ENCODE measurements at places on chromosomes 5 and 9. TPM values are rescaled to one million over a fixed set of nuclear protein-coding genes. Genes with fewer than 3 reads are reported as not detected.

- peak overlapping the region; percentile 72 for H3K4me3 ChIP-seq
- H3K36me3 ChIP-seq, result no peaks in the 10 kb centered on the region
- peaks cover 53% of the 10 kb centered on the region for H3K4me1 ChIP-seq
- H3K27ac ChIP-seq, result no peak overlapping the region
- no peak for DNase-seq
Measured at GRCh38 chr9:71908825-71909224, 2.2 kb downstream of the ABHD17B start.

- no peak for DNase-seq
- H3K27ac ChIP-seq, result no peak overlapping the region
- H3K27me3 ChIP-seq, result no peaks in the 10 kb centered on the region
- H3K36me3 ChIP-seq, result no peaks in the 10 kb centered on the region
- no peak overlapping the region for H3K4me3 ChIP-seq
Measured at GRCh38 chr5:116076496-116076895, 8.3 kb upstream of the COMMD10 start.

Gene EGFLAM
- 1.7 TPM for total RNA-seq

DNA sequence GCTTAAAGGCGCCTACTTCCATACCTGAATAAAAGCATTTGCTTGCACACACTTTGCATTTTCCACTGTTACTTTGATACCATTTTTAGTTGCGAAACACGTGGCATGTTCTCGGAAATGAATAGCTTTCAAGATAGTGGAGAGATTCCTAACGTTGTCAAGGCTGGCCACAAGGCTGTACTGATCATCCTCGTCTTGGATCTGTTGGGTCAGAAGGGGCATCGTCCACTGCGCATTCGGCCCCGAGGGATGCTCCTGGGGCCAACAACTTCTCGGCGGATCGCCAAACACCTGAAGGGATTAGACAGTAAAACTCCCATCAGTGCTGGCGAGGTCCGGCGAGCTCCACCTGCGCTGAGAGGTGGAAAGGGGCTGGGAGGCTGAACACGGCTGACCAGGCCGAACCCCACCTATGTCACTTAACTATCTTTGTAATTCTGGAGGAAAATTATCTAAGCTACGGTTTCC lies 599 bp downstream of the RAD1 start:
- H3K36me3 ChIP-seq, result peaks cover 48% of the 10 kb centered on the region
- H3K4me3 ChIP-seq, result peak overlapping the region; percentile 80
- no peak for DNase-seq
- peak overlapping the region; percentile 93 for H3K27ac ChIP-seq
- peaks cover 23% of the 10 kb centered on the region for H3K4me1 ChIP-seq
- H3K27me3 ChIP-seq, result no peaks in the 10 kb centered on the region

- H3K4me1 ChIP-seq, result no peaks in the 10 kb centered on the region
- H3K36me3 ChIP-seq, result no peaks in the 10 kb centered on the region
- H3K27me3 ChIP-seq, result no peaks in the 10 kb centered on the region
- no peak overlapping the region for H3K27ac ChIP-seq
Measured at GRCh38 chr5:26054594-26054993, 983.8 kb downstream of the CDH9 start.

GRCh38 chr9:94639999-94640376 lies 670 bp upstream of the FBP1 start:
- peaks cover 6% of the 10 kb centered on the region for H3K4me1 ChIP-seq
- peak overlapping the region; percentile 54 for H3K4me3 ChIP-seq
- no peaks in the 10 kb centered on the region for H3K27me3 ChIP-seq
- H3K27ac ChIP-seq, result peak overlapping the region; percentile 44
- no peaks in the 10 kb centered on the region for H3K36me3 ChIP-seq

Gene PJA2
- total RNA-seq, result 28.8 TPM

DNA sequence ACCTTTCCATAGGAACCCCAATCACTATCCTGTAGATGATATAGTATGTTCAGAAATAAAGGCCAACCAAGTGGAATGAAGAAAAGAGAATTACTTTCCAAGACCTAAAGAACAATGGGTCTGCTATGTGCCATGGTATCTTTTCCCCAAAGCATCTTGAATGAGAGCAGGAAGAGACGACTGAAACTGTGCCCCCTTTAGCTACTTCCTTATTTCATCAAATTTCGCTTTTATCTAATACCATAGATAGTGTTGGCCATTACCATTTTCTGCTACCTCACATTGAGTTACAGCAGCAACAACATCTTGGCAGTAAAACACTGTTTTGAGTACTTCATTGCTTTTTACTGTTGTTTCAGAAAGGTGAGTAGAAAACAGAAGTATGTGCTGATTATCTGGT lies 266.6 kb downstream of the CD180 start:
- no peaks in the 10 kb centered on the region for H3K36me3 ChIP-seq
- no peak for DNase-seq
- no peaks in the 10 kb centered on the region for H3K4me1 ChIP-seq
- no peak overlapping the region for H3K4me3 ChIP-seq
- H3K27me3 ChIP-seq, result no peaks in the 10 kb centered on the region
- H3K27ac ChIP-seq, result no peak overlapping the region

DNA sequence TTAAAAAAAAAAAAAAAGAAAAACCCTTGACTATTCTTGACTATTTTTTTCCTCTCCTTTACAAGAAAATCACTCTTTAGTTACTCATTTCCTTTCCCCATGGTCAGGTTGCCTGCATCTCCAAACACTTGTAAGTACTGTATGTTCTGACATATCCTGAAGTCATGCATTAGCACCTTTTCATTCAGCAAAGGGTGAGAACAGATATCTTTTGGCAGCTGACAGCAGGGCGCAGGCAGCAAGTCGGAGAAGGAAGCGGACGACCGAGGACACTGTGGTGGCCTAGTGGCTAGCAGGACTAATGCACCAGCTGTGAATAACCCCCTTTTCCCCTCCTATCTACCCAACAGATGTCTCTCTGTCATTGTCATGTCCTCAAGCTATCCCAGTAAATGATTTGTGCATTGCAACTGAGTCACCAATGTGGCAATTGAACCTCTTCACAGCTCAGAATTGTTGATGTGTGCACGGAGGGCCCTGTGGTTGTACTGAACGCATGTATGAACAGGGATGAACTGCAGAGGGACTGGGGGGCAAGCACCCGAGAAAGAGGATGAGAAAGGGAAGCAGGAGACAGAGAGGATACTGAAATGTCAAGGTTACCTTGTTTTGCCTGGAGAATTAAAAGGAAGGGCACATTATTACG lies 996.0 kb upstream of the ARRDC3 start:
- no peaks in the 10 kb centered on the region for H3K4me1 ChIP-seq
- H3K4me3 ChIP-seq, result no peak overlapping the region
- H3K27me3 ChIP-seq, result no peaks in the 10 kb centered on the region
- H3K27ac ChIP-seq, result no peak overlapping the region
- no peaks in the 10 kb centered on the region for H3K36me3 ChIP-seq
- no peak for DNase-seq

DNA sequence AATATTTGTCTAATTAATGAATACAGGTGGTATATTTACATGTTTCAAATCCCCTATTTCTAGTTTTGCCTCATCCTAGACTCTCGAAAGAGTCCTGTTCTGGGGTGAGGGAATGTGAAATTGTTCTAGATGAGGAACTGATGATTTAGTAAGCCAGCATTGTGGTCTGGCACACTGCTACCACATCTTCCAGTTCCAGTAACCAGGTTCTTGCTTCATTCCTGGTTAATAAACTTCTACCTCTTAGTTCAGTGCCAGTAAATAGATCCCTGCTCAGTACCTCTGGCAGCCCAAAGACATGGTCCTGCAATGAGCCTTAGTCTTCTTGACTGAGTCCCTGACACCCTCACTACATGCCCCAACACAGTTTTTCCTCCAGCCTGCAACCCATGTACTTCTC lies 207.7 kb downstream of the SREK1 start:
- no peaks in the 10 kb centered on the region for H3K4me1 ChIP-seq
- H3K36me3 ChIP-seq, result no peaks in the 10 kb centered on the region
- no peak overlapping the region for H3K27ac ChIP-seq
- H3K27me3 ChIP-seq, result no peaks in the 10 kb centered on the region
- H3K4me3 ChIP-seq, result no peak overlapping the region

GRCh38 chr5:132303589-132303988 lies 9.4 kb downstream of the SLC22A4 start:
- H3K27ac ChIP-seq, result no peak overlapping the region
- H3K36me3 ChIP-seq, result no peaks in the 10 kb centered on the region
- H3K4me1 ChIP-seq, result no peaks in the 10 kb centered on the region
- no peak for DNase-seq
- H3K4me3 ChIP-seq, result no peak overlapping the region

DNA sequence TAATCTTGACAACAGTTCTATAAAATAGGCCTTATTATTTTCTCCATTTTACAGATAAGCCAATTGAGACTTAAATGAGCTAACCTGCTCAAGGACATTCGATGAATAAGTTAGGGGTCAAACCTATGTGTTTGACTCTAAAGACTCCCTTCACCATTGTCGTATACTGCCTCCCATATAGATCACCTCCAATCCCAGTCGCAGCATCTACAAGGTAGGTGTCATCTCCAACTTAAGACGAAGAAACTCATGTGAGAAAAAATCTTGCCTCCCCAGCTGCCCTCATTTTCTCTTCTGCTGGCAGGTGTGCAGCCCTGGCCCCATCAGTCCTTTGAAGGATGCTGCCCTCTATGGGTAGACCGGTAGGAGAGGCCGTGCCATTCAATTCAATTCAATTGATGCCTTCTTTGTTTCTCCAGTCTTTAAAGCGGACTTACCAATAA lies 75.2 kb upstream of the SMARCA2 start:
- H3K27ac ChIP-seq, result no peak overlapping the region
- no peaks in the 10 kb centered on the region for H3K27me3 ChIP-seq
- H3K36me3 ChIP-seq, result no peaks in the 10 kb centered on the region

DNA sequence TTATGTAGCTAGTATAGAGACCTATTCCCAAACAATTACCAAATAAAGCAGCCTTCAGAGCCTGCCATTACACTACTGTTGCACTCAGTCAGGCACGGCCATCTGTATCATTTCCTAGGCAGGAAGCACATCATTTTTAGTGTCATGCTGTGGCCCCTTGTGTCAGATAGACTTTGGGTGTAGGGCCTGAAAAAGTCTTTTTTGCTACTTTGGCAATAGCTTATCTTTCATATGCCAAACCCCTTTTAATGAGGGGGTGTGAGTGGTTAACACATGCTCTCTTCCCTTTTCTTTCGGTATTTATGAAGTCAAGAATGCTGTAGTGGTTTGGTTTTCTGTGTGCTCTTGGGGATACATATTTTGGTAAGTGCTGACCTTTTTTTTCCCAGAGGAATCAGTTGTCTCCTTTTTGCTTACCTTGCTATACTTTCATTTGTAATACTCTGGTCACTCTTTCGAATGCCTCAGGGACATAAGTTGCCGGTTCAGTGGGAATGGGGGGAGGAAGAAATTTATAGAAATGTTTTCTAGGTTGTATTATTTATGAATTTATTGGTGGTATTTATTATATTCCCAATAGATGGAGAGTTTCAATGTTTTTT lies 209.8 kb downstream of the CSNK1G3 start:
- H3K27ac ChIP-seq, result no peak overlapping the region
- H3K4me1 ChIP-seq, result no peaks in the 10 kb centered on the region
- H3K36me3 ChIP-seq, result no peaks in the 10 kb centered on the region
- no peak for DNase-seq
- no peak overlapping the region for H3K4me3 ChIP-seq

- H3K27me3 ChIP-seq, result peaks cover 50% of the 10 kb centered on the region
- no peaks in the 10 kb centered on the region for H3K36me3 ChIP-seq
- DNase-seq, result no peak
- no peaks in the 10 kb centered on the region for H3K4me1 ChIP-seq
- H3K27ac ChIP-seq, result no peak overlapping the region
Measured at GRCh38 chr5:169036079-169036805, 264.7 kb downstream of the SLIT3 start.

DNA sequence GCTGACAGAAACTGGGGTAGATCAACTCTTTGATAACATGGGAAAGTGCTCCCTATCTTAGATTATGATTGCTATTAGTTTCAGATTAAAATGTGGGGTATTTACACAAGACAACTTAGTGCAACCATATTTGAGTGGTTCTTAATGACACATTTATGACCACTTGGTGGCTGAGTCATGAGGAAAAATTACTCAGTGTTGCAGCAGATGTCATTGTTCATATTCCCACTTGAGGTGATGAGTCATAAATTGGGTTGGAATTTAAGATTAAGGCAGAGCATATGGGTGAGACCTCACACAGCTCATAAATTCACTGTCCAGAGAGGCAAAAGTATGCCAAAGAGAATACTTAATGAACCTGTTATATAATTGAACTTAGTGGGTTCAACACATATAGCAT lies 408.3 kb downstream of the DMRT2 start:
- no peak overlapping the region for H3K4me3 ChIP-seq
- no peak overlapping the region for H3K27ac ChIP-seq
- no peaks in the 10 kb centered on the region for H3K36me3 ChIP-seq
- no peak for DNase-seq
- H3K4me1 ChIP-seq, result no peaks in the 10 kb centered on the region

DNA sequence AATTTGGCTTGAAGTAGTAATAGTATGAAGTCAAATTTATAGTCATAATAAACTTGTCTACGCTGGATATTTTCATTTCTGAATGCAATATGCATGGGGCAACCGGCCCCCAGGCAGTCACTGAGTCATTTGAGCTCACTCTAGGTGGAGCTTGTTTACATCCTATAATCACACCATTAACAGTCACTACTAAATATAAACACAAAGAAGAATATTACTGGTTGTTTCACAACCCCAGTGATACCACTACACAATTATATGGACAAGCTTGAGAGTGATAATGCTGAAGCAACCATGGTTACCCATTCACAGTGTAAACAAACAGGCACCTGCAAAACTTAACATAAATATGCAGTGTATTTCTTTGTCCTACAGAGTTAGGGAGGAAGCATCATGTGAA lies 68.7 kb downstream of the MARCHF3 start:
- DNase-seq, result no peak
- no peaks in the 10 kb centered on the region for H3K27me3 ChIP-seq
- peaks cover 5% of the 10 kb centered on the region for H3K4me1 ChIP-seq
- H3K36me3 ChIP-seq, result no peaks in the 10 kb centered on the region
- no peak overlapping the region for H3K4me3 ChIP-seq

DNA sequence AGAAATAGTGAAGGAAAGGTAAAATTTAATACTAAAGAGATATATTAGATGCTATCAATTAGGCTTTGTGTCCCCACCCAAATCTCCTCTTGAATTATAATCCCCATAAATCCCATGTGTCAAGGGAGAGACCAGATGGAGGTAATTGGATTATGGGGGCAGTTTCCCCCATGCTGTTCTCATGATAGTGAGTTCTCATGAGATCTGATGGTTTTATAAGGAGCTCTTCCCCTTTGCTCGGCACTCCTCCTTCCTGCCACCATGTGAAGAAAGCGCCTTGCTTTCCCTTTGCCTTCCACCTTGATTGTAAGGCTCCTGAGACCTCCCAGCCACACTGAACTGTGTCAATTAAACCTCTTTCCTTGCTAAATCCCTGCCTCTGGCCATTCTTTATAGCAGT lies 697.0 kb upstream of the RGMB start:
- no peak for DNase-seq
- no peak overlapping the region for H3K27ac ChIP-seq
- no peaks in the 10 kb centered on the region for H3K4me1 ChIP-seq
- H3K4me3 ChIP-seq, result no peak overlapping the region
- H3K27me3 ChIP-seq, result no peaks in the 10 kb centered on the region
- H3K36me3 ChIP-seq, result no peaks in the 10 kb centered on the region
